CD4-positive, alpha-beta T cell treated with Interleukin-6 at 100 ng/mL for 8 hours (primary cell): ENCODE measurements at places on chromosomes 11 and 22.

GRCh38 chr11:65699306-65699705 is 12.7 kb upstream of the KAT5 start:
- no peak for DNase-seq

GRCh38 chr11:121309688-121310087 is 17.1 kb downstream of the SC5D start:
- no peak for DNase-seq

DNA sequence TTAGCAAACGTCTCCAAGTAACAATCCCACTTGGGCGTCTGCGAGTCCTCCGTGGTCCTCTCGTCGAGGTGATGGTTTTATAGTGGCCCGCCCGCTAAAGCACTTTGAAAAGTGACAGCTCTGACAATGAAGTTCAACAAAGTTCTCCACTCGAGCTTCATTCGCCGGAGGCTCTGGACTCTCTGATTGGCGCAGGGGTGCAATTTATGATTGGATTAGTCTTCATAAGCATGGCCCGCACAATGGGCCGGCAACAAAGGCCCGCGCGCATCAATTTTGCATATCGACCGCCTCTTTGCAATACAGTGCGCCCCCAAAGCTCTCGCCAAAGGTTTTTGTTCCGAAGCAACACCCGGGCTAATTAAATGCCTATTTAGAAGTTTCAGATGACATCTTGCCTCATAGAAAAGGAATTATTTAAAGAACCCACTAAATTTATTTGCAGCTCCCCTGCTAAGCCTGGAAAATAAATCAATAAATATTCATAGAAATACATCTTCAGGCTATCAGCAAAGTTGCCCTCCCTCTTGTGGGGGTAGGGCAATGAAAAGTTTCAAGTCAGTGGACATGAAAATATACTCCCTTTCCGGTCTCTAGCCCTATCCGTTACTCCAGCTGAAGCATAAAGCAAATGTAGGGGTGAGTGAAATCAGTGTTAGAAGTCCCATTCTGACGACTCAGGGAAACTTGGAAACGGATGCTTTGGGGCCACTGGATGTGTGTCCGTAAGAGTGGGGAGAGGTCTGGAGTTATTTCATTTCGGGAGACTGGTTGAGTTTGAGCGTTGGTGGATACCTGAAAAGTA is at the start of gene DBX1:
TSS of gene DBX1 (minus strand) at position 51 of the 805 bp plus-strand sequence. CDS start 151 bp downstream, outside the sequence.
- no peak for DNase-seq

DNA sequence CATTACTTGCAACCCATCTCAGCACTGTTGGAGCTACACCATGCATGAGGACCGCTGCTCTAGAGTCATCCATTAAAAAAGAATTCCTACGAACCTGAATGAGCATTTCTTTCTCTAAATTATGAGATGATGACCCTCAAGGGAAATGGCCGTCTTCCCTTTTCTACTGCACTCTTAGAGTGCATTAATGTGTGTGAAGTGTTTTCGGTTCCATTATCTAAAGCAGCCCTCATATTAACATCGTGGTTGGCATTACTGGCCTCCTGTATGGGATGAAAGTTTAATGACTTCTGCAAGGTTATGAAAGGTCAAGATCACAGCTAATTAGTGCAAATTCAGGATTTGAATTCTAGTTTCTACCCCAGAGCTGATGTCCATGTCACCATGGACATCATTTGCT is 16.7 kb downstream of the CD44 start:
- DNase-seq = no peak

GRCh38 chr11:8503910-8504364 is 90.1 kb downstream of the STK33 start:
- DNase-seq = no peak

GRCh38 chr11:75558939-75559843 is 2.9 kb upstream of the SERPINH1 start:
- no peak for DNase-seq

DNA sequence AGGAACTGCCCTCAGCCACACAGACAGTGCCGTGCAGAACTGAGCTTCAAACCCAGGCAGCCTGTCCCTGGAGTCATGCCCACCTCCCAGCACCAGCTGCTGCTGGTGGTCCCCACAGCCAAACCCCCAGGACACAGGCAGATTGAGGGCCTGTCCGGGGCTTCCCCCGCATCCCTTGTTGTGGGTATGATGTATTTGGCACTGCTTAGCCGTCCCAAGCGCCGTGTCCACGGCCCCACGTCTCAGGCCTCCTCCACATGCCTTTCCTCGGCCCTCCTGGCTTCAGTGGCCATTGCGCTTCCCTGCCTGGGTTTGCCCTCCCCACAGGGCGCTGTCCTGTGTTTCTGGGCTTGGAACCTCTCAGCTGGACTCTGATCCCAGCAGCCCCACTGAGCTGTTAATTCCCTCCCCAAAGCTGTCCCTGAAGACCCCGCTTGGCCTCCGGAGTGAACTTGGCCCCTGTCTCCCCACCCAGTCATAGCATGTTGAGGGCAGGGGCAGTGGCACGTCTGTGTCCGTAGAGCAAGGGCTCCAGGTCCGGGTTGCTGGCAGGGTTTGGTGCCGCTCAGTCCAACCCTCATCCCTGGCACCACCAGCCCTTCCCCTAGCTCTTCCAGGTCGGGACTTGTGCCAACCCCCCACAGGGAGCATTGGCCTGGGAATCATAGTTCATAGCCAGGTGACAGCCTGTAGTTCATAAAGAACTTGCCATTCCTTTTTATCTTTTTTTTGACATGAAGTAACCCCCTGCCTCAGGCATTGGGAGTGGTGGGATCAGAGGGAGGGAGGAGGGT is 34.5 kb upstream of the TEF start:
- DNase-seq = no peak

GRCh38 chr11:47863189-47863897 is 15.2 kb upstream of the NUP160 start:
- peak; percentile 59 for DNase-seq

GRCh38 chr11:31295308-31295707 is 74.2 kb downstream of the DCDC1 start:
- no peak for DNase-seq

- DNase-seq = no peak
Observed at GRCh38 chr11:36455658-36456111, 54.4 kb downstream of the TRAF6 start.

DNA sequence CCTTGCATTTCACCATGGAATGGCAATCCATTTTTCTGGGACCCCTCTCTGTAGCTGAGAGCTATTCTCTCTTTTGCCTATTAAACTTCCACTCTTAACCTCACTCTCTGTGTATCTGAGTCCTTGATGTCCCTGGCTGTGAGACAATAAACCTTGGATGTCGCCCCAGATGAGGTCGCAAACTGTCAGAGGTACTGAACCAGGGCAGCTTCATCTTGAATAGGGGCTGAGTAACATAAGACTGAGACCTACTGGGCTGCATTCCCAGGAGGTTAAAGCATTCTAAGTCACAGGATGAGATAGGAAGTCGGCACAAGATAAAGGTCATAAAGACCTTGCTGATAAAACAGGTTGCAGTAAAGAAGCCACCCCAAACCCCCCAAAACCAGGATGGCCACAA is 68.0 kb downstream of the RSF1 start:
- DNase-seq = no peak

DNA sequence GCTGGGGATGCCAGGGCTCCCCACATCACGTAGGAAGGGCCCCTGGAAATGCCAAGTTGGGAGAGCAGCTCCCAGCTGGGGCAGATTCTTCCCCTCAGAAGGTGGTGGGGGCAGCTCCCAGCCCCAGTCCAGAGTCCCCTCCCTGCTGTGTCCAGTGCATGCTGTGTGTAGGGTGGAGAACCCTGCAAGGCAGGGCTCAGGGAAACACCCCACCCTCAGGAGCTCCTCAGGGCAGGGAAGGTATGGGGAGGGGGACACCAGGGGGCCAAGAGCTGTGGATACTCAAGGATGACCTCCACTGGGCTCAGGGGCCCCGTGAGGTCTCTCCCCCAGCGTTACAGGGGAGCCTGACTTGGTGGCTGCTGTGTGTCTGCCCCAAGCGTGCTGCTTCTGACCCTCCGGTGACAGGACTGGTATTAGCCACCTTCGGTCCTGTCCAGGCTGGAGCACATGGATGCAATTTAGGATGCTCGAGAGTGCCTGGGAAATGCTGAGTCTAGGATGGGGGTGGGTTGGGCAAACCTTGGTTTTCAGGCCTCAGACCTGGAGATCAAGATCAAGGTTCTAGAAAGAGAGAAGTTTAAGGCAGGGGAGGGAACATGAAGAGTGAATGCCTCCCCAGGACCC is 16.1 kb upstream of the CABP7 start:
- DNase-seq = no peak

DNA sequence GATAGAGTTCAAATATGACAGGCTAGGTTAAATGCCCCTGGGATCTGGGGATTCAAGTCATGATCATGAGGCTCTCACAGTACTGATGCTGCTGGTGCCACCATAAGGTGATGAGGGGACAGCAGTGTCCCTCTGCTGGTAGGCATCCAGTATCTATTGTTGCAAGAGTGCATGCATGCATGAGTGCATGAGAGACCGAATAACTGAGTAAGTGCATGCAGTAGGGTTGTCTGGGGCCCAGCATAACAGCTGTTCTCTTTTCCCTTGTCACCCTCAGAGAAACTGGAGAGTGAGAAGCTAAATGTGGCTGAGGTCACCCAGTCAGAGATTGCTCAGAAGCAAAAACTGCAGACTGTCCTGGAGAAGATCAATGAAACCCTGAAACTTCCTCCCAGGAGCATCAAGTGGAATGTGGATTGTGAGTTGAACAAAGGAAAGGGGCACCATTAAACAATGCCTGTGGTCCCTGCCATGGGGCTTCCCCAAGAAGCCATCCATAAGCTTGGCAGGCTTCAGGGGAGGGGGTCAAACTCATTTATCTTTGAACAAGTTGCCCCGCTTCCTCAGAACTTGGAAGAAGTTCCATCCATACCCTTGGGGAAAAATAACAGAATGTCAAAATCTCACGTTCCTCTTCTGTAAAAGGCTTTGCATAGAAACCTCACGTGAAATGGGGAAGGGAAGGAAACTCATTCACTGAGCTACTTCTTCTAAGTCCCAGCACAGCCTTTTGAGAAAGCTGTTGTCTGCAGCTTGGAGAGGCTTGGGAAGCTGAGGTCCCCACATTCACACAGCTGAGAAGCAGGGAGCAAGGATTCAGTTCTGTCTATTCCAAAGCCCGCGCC is 119.0 kb downstream of the PARVA start:
- DNase-seq = no peak

DNA sequence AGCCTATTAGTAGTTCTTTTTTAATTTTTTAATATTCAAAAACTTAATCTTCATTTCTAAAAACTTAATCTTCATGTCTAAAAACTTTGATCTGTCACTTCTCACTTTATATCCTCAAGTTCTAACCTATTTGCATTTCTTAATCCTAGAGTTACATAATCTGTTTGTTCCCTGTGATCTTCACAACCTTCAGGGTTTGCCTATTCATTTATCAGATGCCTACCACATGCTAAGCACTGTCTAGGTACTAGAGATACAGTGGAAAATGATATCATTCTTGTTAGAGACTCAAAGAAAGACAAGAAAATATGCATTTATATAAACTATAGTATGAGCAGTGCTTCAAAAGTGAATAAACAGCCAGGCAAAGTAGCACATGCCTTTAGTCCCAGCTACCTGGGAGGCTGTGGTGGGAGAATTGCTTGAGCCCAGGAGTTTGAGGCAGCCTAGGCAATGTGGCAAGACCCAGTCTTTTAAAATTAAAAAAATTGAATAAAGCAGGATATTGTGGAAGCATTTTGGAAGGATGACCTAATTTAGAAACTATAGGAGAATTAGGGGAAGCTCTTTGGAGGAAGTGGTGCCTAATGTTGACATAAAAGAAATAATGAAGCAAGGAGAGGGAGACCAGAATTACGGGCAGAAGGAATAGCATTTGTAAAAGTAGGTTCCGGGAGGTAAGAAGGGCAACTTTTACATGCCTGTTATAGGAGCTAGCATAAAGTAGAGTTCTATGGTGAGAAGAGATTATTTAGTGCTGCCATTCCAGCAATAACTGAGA is 54.4 kb upstream of the GRK2 start:
- no peak for DNase-seq

- no peak for DNase-seq
Observed at GRCh38 chr22:23473901-23474300, 106.2 kb downstream of the IGLL1 start.

DNA sequence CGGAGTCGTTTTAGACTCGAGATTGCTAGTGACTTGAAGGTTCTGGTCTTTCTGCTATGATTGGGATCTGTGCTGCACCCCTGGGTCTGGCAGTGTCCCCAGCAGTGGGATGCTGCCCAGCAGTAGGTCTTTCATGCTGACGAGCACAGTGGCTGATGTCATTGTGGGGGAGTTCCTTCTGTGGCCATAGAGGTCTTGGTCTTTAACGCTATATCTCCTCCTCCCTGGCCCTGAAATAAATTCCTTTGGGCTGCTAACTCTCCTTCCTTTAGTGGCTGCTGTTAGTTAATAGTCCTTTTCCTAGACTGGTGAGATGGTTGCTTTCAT is 136.3 kb downstream of the TEAD1 start:
- no peak for DNase-seq

DNA sequence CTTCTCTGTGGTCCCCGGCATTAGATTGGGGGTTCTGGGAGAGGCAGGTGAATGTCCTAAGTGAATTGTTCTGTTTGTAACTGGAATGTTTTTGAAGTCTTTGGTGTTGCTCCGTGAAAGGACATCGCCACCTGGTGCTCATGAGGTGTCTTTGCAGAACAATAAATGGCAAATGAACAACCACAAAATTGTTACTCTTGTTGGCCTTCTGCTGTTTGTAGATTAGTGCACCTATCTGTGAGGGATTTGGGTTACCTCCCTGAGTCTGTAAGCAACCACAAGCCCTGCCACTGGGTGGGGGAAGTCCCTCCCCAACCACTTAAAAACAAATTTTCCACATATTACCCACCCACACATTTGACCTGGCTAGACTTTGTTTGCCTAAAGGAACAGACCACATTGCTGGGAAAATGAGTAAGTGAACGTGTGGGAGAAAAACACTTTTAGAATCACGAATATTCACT is 4.7 kb downstream of the MPEG1 start:
- DNase-seq = peak; percentile 44

GRCh38 chr11:359181-359714 is 10.1 kb upstream of the B4GALNT4 start:
- DNase-seq = no peak

DNA sequence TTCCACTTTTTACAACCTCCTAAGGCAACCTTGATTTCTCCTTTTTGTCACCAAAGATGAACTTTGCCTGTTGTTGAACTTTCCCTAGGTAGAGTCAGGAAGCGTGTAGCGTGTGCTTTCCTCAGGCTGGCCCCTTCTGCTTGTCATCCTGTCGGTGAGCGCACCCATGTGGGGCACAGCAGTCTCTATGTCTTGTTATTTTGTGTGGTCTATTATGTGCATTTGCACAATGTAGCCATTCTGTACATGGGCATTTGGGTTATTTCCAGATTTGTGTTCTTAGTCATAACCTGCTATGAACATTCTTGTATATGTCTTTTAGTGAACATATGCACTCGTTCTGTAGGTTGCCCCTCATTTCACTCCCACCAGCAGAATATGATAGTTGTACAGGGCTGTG is 34.9 kb downstream of the CABIN1 start:
- DNase-seq = no peak
